ENCODE measurements at places on chromosomes 12 and 14. TPM values are rescaled to one million over a fixed set of nuclear protein-coding genes. Genes with fewer than 3 reads are reported as not detected.

Gene BCL11B
- 0.15 TPM for total RNA-seq

Gene NKX2-1
- total RNA-seq = not detected

DNA sequence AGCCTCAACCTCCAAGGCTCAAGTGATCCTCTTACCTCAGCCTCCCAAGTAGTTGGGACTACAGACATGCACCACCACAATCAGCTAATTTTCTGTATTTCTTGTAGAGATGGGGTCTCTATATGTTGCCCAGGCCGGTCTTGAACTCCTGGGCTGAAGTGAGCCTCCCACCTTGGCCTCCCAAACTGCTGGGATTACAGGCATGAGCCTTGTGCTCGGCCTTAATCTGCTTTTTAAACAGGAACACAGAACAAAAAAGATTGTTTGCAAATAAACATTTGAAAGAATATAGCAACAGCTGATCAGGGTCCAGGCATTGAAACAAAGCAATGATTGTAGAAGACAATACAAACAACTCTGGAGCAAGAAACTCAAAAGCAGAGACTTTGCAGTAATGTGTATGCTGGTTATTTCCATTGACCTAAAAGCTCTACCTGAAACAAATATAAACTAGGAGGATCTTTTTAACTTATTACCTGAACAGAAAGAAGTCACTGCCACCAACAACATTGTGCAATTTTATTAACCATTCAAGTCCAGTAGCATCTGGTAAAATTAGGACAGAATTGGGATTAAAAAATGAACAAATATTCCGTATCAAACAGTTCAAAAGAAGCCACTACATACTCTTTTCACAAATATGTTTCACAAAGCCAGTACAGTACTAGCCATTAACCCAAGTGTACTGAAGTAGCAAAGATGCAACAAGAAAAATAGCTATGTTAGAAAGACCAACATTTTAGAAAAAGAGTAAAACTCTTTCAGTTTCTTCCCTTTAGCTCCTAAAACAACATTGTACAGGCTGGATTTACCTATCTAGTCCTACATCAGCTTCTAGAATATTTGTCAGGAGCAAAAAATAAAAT, 14.2 kb downstream of the AMN1 start:
- no peak for DNase-seq

GRCh38 chr14:92459030-92459949, 54.3 kb upstream of the RIN3 start:
- DNase-seq = no peak

GRCh38 chr12:68940731-68941130, 7.8 kb upstream of the CPM start:
- DNase-seq = no peak

DNA sequence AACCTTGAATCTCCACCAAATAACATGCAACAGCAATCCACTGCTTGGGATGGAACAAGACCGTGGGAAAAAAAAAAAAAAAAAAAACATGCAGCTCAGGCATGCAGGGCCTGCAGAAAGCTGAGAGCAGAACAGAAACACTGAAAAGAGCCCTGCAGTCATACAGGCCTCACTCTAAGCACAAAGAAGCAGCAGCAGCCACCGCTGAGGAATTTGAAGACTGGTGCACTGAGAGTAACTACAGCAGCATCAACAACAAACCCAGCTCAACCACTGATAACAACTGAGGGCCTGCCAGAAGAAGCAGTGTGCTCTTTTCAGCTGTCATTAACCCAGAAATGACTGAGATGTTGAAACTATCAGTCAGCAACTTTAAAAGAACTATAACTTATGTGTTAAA, 354.7 kb upstream of the TMTC1 start:
- no peak for DNase-seq

DNA sequence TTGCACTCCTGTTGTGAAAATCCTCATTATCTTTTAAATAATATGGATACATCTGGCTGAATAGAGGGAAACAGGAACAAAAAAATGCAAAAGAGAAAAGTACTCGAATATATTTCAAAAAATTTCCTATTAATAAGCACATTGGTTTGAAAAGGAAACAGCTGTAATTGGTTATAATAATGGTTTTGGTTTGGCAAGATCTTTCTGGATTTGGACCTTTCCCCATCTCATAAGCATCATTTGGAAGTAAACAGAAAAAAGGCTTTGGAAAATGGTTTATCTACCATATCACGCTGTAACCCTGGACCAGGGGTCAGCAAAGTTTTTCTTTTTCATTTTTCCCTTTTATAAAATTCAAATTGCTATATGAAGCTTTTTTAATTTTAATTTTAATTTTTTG, 2.8 kb upstream of the NINJ2 start:
- DNase-seq = no peak

- DNase-seq = no peak
These were observed 64.2 kb downstream of the CLMN start for GRCh38 chr14:95255487-95255886.

DNA sequence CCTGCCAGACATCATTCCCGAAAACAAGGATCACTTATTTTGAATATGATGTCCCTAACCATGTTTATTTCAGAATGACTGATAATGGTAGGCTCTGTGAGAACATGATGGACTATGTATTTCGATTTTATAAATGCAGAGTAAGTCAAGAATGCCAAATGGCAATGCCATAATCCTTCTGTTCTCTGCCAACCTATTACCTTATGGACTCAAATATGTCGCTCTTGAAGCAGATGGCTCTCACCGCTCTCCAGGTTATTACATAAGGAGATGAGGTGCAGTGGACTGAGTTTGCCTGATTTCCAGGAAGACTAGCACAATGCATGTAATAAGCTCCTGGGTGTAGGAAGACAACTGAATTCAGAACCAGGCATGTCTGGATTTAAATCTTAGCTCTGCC, 227.2 kb downstream of the BTG1 start:
- no peak for DNase-seq

DNA sequence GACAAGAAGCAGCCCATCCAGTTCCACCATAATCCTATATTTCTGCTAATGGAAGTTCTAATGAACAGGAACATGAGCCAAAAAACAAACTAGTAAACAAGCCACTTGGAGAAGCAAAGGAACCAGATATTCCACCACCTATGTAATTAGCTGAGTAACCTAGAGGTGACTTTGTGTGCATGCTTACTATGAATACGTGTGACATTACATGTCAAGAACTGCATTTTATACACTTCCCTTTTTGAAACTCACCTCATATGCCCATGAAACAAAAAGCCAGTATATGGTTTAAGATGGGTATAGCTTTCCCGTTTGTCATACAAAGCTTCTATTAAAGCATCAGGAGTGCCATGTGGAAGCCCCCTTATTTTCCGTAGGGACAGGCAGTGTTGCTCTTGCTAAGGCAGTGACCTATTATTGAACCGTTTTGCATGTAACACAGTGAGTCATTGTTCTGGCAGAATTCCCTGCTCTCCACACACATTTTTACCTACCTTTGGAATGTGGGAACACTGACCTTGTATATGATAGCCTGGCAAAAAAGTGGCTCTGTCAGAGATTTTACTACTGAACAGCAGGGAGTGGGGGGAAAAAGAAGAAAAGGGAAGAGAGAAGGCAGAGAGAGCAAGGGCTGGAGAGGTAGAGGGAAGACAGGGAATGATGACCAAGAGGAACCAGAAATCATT, 34.8 kb upstream of the FRMD6 start:
- no peak for DNase-seq

DNA sequence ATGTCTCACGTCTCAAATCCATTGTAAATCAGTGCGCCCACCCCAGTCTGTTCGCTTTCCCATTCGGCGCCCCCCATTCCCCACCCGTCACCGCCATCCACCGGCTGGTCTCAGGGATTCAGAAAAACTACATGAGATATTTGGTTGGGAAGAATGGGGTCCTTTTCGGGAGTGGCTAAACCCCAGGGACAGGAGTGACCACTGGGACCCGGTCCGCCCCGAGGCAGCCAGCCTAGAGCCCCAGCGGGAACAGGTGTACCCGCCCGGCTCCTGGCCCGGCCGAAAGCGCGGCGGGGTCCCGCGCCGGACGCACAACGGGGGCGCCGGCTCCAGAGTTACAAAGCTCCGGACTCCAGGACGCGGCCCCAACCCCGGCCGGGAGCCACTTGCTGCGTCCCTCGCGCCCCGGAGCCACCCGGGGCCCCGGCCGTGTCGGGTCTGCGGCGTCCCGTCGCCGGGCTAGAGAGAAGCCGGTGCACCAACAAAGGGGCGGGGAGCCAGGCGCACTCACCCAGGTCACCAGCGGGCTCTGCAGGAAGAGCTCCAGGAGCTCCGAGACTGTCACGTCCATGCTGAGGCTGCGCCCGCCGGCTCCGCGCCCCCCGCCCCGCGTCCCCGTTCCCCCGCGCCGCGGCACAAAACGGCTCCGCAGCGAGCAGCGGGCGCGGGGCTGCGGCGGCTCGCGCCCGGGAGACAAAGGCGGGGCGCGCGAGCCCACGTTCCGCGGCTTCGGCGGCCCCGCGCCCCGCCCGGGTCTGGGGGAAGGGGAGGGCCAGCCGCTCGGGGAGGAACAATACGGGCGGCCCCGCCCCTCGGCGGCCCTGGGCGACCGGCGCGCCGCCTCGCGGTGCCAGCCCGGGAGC, at the start of gene CCDC88C:
CCDC88C (minus strand) TSS at position 701 of the 863 bp plus-strand sequence; CDS start at position 571, 130 bp downstream.
- DNase-seq = peak; percentile 65

DNA sequence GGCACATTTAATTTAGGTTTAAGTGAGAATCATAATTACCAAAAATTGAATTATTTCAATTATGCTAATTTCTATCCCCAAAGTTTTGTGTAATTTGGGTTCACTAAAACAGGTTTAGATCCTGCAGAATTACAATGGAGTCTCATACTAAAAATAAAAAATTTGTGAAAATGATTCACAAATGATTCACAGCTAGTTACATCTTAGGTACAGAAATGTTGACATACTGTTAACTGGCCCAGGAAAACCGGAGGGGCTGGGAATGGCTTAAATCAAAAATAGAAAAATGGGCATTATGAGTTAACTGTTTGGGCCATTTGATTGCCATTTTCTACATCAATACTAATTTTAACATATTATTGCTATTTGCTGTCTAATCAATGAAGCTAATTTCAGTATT, 76.1 kb downstream of the RMST start:
- DNase-seq = no peak

DNA sequence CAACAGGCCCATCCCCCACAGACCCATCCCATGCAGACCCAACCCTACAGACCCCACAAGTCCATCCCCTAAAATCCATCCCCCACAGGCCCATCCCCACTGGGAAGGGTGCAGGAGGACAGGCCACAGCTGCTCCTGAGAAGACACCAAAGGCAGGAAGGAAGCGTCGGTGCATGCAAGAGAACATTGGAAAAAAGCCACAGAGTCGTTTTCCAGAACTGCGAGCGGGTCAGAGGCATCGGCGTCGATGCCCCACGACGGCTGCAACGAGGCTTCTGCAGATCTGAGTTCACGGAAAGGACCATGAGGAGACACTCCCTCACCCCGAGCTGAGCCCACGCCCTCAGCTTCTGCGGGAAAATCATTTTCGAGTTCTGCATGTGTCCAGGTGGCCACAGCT, 59.6 kb upstream of the GALNT9 start:
- DNase-seq = no peak

DNA sequence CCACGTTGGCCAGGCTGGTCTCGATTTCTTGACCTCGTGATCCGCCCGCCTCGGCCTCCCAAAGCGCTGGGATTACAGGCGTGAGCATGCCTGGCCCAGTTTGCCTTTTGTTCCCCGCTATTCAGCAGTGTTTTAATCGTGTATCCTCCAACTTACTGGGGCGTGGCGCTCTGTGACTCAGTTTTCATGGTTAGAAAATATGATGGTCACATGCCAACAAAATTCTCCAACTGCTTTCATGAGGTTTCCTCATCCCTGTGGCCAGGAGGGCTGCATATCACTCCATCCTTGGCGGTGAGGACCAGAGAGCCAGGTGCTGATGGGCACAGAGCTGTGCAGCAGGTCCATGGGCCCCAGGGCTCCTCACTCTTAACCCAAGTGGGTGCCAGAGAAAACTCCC, 33.0 kb upstream of the PRMT8 start:
- no peak for DNase-seq

Measured in psoas muscle (tissue), 8 donors.